ENCODE measurements at places on chromosomes 13 and 19. TPM values are rescaled to one million over a fixed set of nuclear protein-coding genes. Genes with fewer than 3 reads are reported as not detected.

LAIR1 gene
- total RNA-seq = not detected

PABPC3 gene
- 0.10 TPM for total RNA-seq

TNFSF11 gene
- not detected for total RNA-seq

EFNA2 gene
- not detected for total RNA-seq

GRCh38 chr13:47853236-47853635, 147.8 kb downstream of the SUCLA2 start:
- DNase-seq = no peak

- DNase-seq = no peak
Observed at GRCh38 chr13:114203536-114203935, 24.5 kb downstream of the CFAP97D2 start.

DNA sequence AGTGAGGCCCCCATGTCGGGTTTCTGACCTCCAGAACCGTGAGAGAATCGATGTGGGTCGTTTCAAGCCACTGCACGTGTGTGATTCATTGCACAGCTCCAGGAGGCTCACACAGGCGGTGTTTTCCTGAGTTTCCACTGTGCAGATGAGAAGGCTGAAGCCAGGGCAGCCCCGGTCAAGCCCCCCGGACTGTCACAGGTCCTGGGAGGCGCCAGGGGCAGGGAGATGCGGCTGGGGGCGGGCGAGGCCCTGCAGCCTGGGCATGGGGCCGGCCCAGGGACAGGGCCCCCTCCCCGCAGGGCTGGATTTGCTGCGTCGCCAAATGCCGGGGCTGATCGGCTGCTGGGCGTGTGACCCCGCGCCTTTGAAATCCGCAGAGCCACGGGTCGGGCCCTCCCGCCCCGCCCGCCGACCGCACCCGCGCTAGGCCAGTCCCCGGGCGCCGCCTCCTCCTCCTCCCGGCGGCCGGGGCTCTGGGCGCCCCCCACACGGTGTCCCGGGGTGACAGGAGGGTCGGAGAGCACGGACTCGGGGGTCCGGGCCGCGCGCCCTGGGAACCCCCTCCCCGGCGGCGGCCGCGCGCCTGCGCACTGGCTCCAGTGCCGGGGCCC, 9.9 kb upstream of the MKNK2 start:
- DNase-seq = peak; percentile 79

GRCh38 chr13:28356561-28357021, 138.3 kb downstream of the FLT1 start:
- no peak for DNase-seq

GRCh38 chr13:52738719-52739467, 727 bp downstream of the CNMD start:
- peak; percentile 8 for DNase-seq
